DND-41 (cell line): ENCODE measurements at places on chromosomes 6 and 20.

GRCh38 chr20:18986895-18987580, 173.5 kb downstream of the SCP2D1 start:
- DNase-seq: no peak

- DNase-seq: no peak
Measured at GRCh38 chr6:109292983-109293586, 89.2 kb downstream of the CD164 start.

DNA sequence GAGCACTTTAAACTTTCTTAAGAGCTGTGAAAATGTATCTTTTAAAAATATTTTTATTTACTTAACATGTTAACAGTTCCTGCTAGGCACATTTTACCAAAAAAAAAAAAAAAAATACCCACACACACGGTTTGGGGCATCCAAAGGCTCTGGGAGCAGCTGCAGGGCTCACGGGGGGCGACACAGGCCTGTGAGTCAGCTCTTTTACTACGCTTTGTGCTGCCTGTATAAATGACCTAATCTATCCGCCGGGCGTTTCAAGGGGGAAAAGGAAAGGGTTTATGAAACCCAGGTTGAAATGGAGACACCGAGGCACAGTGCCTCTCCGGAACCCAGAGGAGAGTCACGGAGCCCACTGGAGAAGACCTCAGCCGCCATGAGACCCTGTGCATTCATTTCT, 40.4 kb downstream of the DLL1 start:
- no peak for DNase-seq

DNA sequence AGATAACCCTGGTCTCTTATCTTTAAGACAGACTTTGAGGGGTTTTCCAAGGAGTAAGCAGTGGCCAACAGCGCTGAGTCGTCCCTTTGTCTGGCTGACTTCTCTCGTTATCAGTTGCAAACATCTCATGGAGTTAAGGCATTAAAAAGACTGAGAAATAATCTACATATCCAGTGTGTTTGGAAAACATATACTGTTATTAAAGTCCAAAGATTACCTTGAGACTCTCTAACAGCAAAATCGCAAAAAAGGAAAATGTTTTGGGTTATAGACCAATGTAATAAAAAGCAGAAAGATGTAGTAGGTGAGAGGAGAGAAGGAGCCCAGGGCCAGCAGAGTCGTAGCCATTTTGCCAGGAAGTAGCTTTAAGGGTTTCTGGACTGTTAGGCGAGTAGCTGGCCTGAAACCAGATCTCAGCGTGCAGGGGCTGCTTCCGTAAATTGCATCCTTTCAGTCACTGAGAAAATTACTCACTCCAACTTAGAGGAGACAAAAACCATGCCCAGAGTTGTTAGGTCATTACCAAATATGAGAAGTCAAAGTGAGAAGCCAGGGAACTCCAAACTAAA, 24.6 kb downstream of the MYLK4 start:
- DNase-seq: no peak

DNA sequence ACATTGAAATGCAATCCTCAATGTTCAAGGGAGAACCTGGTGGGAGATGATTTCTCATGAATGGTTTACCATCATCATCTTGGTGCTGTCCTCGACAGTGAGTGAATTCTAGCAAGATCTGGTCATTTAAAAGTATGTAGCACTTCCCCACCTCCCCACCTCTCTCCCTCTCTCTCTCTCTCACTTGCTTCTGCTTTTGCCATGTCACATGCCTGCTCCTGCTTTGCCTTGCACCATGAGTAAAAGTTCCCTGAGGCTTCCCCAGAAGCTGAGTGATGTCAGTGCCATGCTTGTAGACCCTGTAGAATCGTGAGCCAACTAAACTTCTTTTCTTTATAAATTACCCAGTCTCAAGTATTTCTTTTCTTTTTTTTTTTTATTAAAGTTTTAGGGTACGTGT, 60.5 kb downstream of the DST start:
- no peak for DNase-seq
